ENCODE measurements at places on chromosomes 4 and X. TPM values are rescaled to one million over a fixed set of nuclear protein-coding genes. Genes with fewer than 3 reads are reported as not detected.
A peak's percentile ranks its signal among the peaks of the same experiment; 100 is the strongest.

DNA sequence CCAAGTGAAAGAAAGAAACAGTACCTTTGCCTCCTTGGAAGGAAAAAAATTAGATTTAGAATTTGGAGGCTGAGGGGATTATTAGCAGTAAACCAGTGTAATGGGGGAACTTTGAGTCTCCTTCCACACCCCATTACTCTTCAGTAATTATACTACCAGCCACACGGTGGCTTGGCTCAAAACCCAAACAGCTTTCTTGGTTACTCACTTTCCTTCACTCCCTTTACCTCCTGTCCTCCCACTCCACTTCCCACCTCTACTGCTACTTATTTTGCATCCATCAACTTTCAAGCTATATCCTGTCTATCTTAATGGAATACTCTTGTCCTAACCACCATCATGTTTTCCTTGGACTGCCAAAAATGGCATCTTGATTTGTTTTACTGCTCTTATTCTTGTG is 310.6 kb upstream of the AADAT start:
- no peaks in the 10 kb centered on the region for H3K36me3 ChIP-seq
- no peak overlapping the region for H3K27ac ChIP-seq
- H3K27me3 ChIP-seq, result no peaks in the 10 kb centered on the region

DNA sequence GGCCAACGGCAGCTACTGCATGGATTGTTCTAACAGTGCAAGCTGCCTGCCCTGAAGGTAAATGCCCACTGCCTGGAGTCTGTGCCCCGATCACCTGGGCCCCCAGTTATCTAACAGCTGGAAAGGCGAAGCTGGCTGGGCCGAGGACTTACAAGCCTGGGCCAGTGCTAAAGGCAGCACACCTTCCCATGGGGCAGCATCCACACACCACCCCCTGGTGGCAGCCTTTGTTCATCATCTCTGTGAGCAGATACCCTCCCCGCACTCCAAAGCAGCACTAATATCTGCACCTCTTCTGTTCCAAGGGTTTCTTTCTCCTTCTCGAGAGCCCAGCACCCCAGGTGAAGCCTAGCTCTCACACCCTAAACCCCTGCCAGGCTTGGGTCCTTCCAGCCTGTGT is 7.6 kb downstream of the SLC2A9 start:
- no peak overlapping the region for H3K27ac ChIP-seq
- H3K27me3 ChIP-seq, result no peaks in the 10 kb centered on the region
- H3K36me3 ChIP-seq, result no peaks in the 10 kb centered on the region
- H3K4me3 ChIP-seq, result no peak overlapping the region

DNA sequence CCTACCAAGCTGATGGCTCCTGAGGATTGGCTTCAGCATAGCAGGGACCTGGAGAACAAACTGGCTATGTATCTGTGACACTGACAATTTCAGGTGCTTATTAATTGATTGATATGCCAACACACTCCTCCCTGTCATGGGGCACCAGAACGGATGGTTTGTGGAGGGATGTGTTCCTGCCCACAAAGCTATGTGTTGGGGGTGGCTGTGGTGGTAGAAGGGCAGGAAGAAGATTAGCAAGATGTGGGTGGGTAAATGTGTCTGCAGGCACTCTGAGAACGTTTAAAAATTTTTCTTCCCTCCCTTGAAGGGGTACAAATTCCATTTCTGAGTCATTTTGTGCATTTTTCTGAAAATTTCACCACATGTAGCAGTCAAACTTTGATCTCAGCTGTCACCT is 55.0 kb upstream of the SCML1 start:
- no peak overlapping the region for H3K27ac ChIP-seq
- no peak for DNase-seq

DNA sequence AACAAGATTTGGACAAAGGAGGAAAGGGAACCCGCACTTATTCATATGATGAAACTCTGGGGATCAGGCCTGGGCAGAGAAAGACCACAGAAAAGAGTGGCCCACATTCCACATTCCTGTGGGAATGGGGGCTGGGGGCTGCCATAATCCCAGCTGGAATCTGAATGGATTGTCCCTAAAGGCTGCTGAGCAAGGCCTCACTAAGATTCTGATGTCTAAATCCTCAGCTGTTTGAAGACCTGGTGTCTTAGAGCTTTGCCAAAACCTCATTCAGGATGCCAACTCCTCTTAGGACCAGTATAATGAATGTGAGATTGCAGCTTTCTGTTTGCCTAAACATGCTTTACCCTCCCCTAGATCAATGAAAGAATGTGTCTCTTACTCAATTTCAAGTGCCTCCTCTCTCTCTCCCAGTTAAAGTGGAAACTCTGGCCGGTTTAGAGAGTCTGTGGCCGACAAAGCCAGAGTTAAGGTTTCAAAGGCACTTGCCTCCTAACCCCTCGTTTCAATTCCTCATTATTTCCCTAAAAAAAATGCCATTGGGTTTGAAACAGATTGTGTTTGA is 33.3 kb upstream of the GPC4 start:
- DNase-seq, result no peak
- H3K4me3 ChIP-seq, result no peak overlapping the region
- no peaks in the 10 kb centered on the region for H3K27me3 ChIP-seq

DNA sequence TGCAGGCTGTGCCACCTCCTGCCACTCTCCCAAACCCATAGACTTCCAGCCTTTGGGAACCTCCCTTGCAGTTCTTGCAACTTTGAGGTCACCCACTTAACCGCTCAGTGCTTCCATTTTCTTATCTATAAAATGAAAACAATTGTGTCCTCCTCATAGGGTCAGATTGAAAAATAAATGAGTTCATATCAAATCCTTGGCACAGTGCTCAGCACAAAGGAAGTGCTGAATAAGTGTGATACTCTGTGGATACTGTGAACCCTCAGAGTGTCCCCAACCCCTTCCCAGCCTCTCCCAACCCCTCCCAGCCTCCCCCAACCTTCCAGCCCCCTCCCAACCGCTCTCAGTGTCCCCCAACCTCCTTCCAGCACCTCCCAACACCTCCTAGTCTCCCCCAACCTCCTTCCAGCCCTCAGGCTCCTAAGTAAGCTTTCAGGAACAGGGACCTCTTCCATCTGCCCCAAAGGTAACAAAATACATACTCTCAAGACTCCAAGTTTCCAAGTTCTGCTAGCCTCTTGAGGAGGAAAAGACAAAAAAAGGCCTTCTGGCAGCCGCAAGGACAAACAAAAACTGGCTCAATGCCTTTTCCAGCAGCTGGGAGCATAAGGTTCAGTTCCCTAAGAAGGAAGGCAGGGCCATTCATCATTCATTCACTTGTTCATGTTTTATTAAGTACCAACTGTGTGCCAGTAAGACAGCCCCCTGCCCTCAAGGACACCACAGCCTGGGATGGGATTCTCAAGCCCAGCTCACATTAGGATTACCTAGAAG is 46.1 kb upstream of the LGI2 start:
- no peak overlapping the region for H3K27ac ChIP-seq
- H3K27me3 ChIP-seq, result no peaks in the 10 kb centered on the region
- H3K4me3 ChIP-seq, result no peak overlapping the region
- no peak for DNase-seq

- H3K4me1 ChIP-seq, result peaks cover 18% of the 10 kb centered on the region
- no peaks in the 10 kb centered on the region for H3K27me3 ChIP-seq
- H3K4me3 ChIP-seq, result no peak overlapping the region
- DNase-seq, result no peak
- no peak overlapping the region for H3K27ac ChIP-seq
Observed at GRCh38 chrX:9940421-9940820, 26.7 kb upstream of the CLDN34 start.

- H3K4me3 ChIP-seq, result no peak overlapping the region
- H3K36me3 ChIP-seq, result no peaks in the 10 kb centered on the region
- no peaks in the 10 kb centered on the region for H3K27me3 ChIP-seq
- H3K4me1 ChIP-seq, result no peaks in the 10 kb centered on the region
Observed at GRCh38 chr4:112421911-112422310, 94.1 kb downstream of the NEUROG2 start.

DNA sequence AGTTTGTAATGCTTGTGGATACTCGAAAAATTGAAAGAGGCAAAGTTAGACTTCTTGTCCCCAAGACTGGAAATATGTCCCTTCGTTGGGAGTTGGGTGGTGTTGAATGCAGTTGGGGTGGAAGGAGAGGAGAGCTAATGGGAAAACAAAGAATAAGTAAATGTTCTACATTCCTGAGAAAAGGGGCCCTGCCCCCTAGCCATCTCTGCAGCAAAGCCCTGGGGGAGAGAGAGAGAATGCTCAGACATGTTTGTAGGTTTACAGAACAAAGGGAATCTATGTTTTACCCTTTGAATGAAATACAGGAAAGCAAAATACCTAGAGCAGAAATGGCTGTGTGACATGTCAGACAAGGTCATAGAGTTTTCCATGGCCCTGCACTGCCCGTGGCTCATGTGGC is 88.1 kb downstream of the RASL11B start:
- no peak for DNase-seq
- no peak overlapping the region for H3K4me3 ChIP-seq
- no peaks in the 10 kb centered on the region for H3K27me3 ChIP-seq

GRCh38 chr4:13092702-13093101 is 391.4 kb downstream of the RAB28 start:
- H3K4me1 ChIP-seq, result no peaks in the 10 kb centered on the region
- H3K27ac ChIP-seq, result no peak overlapping the region
- H3K27me3 ChIP-seq, result no peaks in the 10 kb centered on the region
- H3K36me3 ChIP-seq, result no peaks in the 10 kb centered on the region
- no peak overlapping the region for H3K4me3 ChIP-seq
- no peak for DNase-seq

GRCh38 chrX:130885508-130885907 is 17.5 kb downstream of the ENOX2 start:
- no peaks in the 10 kb centered on the region for H3K27me3 ChIP-seq
- H3K27ac ChIP-seq, result no peak overlapping the region
- no peaks in the 10 kb centered on the region for H3K4me1 ChIP-seq
- no peaks in the 10 kb centered on the region for H3K36me3 ChIP-seq
- no peak for DNase-seq

DNA sequence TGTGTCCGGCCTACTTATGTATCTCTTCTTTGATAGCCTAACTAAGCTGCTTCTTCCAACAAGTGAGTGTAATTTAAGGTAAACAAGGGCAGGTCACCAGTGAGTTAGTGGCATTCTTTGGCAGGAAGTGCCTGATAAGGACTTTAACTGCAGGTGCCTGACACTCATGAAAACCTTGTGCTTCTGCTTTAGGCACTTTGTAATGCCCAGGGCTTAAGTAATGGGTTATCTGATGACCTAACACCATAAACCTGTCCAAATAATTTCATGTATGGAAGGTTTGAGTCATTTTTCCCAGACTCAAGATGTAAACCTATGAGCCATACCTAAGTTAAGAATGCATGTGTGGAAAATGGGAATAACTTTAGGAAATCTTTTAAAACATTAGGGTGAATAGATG is 43.0 kb downstream of the BCOR start:
- no peak overlapping the region for H3K4me3 ChIP-seq
- no peak for DNase-seq
- no peak overlapping the region for H3K27ac ChIP-seq
- H3K36me3 ChIP-seq, result peaks cover 8% of the 10 kb centered on the region
- no peaks in the 10 kb centered on the region for H3K4me1 ChIP-seq

GRCh38 chr4:1010395-1011021 is 918 bp upstream of the FGFRL1 start:
- peaks cover 24% of the 10 kb centered on the region for H3K4me1 ChIP-seq
- no peaks in the 10 kb centered on the region for H3K36me3 ChIP-seq
- peak overlapping the region; percentile 74 for H3K4me3 ChIP-seq
- peaks cover 7% of the 10 kb centered on the region for H3K27me3 ChIP-seq

- no peak for DNase-seq
- no peak overlapping the region for H3K4me3 ChIP-seq
- no peaks in the 10 kb centered on the region for H3K36me3 ChIP-seq
Observed at GRCh38 chrX:2572740-2573139, 72.0 kb upstream of the DHRSX start.

- H3K4me3 ChIP-seq, result no peak overlapping the region
- H3K27me3 ChIP-seq, result no peaks in the 10 kb centered on the region
- no peaks in the 10 kb centered on the region for H3K4me1 ChIP-seq
- no peak overlapping the region for H3K27ac ChIP-seq
- H3K36me3 ChIP-seq, result no peaks in the 10 kb centered on the region
Observed at GRCh38 chr4:26253968-26254367, 66.8 kb upstream of the RBPJ start.

DNA sequence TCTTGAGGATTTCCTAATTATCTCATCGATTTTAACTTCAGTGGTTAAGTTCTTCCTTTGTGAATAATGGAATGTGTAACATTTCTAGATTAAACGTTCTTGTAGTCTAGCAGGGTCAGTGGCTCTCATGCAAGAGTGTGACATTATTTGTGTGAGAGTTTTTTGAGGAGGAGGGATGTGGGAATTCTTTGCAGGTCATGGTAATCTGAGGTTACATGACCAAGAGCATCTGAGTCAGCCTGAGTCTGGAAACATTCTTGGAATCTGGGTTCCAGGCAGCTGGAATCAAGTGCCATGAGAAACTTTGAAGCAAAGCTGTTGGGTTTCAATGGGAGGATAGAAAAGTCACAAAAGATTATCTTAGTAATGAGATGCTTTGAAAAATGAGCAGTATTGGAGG is 49.5 kb downstream of the GK start:
- H3K27ac ChIP-seq, result no peak overlapping the region
- H3K4me1 ChIP-seq, result no peaks in the 10 kb centered on the region
- DNase-seq, result no peak
- no peaks in the 10 kb centered on the region for H3K27me3 ChIP-seq
- no peaks in the 10 kb centered on the region for H3K36me3 ChIP-seq

DNA sequence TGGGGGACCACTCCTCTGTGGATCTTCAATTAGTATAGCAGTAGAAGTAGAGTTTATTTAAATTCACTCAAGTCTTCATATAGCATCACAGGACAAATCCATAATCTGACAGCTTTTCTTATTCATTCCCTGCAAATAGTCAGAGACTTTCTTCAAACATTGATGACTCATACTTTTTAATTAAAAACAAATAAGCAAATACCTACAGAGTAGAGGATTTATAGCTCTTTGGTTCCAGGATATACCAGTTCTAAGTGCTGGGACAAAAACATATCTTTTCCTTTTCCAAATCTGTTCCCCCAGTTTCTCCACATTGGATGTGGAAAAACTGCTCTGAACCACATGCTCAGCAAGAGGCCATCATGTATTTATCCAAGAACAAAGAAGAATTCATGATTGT is 24.1 kb downstream of the EMCN start:
- no peaks in the 10 kb centered on the region for H3K36me3 ChIP-seq
- no peaks in the 10 kb centered on the region for H3K4me1 ChIP-seq
- no peaks in the 10 kb centered on the region for H3K27me3 ChIP-seq
- no peak overlapping the region for H3K27ac ChIP-seq
- H3K4me3 ChIP-seq, result no peak overlapping the region

DNA sequence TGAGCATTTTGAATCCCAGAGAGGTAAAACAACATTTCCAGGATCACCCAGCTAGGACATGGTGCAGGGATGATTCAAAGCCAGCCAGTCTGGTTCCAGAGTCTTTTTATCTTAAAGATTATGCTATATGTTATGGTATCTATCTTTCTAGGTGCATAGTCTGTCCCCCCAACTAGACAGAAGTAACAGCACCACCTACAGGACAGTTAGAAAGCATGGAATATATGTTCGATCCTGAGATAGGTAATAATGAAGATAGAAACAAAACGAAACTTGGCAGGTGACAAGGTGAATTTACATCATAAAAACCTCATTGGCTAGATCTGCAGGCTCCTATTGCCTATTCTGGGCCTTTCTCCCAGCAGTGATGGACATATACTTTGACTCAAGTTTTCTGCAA is 723.2 kb downstream of the SMARCA1 start:
- no peak for DNase-seq
- no peak overlapping the region for H3K4me3 ChIP-seq
- H3K4me1 ChIP-seq, result no peaks in the 10 kb centered on the region
- H3K36me3 ChIP-seq, result no peaks in the 10 kb centered on the region
- no peak overlapping the region for H3K27ac ChIP-seq
- no peaks in the 10 kb centered on the region for H3K27me3 ChIP-seq

TKTL2 gene
- total RNA-seq, result 0.27 TPM

ATP8A1 gene
- 51.8 TPM for total RNA-seq

IDUA gene
- 67.4 TPM for total RNA-seq

SH3TC1 gene
- total RNA-seq, result 396 TPM

SYN1 gene
- not detected for total RNA-seq

MTM1 gene
- 24.2 TPM for total RNA-seq

CXCL6 gene
- not detected for total RNA-seq
